ENCODE measurements at places on chromosomes 5 and 9.
A peak's percentile ranks its signal among the peaks of the same experiment; 100 is the strongest.

GRCh38 chr5:77628840-77629508 lies 9.5 kb downstream of the OTP start:
- no peak for DNase-seq

DNA sequence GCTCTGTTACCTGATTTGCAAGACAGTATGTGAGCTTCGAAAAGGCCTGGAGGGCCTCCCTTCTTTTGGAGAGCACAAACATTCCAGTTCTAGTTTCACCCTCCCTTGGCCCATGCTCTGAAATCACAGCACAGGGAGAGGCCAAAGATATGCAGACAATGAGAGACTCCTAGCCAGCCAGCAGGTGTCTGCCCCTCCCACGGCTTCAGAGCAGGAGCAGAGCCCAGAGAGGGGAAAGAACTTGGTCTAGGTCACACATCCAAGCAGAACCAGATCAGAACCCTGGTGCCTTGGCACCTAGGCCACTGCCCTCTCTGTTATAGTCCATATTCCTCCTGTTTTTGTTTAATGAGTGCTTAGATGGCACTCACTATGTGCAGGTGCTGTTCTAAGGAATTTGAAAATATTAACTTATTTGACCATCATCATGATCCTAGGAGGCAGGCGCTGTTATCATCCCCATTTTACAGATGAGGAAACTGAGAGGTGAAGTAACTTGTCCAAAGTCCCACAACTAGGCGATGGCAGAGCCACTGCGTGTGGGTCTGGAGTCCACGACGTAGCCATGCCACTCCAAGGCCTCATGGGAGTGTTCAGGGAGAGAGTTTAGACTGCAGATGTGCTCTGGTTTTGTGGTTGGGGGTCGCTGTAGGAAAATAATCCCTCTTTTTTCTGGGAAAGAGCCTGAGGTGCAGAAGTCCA lies 27.2 kb downstream of the TMOD1 start:
- DNase-seq: no peak

DNA sequence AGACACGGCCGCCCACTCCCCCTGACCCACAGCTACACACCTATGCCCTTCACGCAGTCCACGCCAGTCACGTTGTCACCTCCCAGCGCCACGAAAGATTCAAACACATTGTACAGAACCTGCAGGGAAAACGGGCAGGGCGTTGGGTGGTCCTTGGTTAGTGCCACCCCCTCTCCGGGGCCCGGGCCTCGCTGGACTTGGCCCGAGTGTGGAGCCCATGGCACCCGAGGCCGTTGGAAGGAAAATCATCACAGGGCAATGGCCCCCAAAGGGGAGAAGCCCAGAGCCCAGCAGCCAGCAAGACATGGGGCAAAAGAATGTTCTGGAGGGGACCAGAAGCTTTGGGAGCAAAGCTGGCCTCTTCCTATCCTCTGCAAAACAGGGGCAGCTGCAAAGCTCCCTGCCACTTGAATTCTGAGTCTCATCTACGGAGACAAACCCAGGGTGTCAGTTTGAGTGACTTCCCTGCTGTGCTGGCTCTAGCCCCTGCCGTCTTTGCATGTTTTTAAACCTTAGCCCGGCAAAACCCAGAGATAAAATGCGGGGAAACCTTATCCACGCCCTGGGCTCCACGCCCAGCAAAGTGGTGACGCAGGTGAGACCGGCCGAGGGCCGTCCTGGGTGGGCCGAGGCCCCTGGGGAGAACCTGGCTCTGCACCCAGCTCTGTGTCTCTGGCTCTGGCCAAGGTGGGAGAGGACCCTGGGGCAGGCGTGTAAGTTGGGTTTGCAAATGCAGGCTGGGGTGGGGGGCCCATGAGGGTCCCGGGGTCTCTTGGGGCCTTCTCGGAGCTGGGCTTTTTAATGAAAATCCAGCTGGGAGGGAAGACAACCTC lies 38.9 kb downstream of the SLC9A3 start:
- DNase-seq: no peak

DNA sequence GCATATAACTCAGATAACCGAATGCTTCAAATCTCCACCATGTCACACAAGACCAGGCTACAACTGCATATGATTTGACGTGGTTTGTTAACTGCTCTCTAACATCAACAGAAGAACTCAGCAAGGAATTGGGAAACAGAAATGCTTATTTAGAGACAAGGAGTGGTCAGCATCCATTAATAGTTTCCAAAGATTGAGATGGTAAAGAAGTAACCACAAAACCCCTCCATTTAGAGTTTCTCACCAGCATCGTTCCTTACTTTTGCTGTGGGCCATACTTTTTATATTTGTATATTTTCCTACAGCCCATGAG lies 25.2 kb downstream of the DPYSL3 start:
- no peak for DNase-seq

DNA sequence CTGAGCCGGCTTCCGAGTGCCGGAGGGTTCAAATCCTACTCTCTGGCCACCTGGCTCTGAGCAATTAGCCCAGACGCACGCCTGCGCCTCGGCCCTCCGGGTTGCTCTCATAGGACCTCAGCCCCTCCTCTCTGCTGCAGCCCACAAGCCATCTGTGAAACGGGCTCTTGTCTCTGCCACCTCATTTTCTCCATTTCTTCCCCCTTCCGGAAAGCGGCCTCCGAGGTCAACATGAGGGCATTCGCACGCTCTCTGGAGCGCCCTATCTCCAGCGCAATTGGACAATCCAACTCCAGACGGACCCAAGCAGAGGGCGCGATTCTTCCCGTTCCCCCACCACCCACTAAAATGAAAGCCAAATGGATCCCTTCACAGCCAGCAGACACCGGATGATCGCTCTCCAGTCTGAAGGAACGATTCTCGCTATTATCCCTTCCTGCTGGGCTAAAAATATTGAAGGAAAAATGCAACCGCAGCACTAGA lies 41.5 kb downstream of the VAV2 start:
- DNase-seq: no peak

- no peak for DNase-seq
Observed at GRCh38 chr9:134635351-134636148, 6.1 kb upstream of the COL5A1 start.

DNA sequence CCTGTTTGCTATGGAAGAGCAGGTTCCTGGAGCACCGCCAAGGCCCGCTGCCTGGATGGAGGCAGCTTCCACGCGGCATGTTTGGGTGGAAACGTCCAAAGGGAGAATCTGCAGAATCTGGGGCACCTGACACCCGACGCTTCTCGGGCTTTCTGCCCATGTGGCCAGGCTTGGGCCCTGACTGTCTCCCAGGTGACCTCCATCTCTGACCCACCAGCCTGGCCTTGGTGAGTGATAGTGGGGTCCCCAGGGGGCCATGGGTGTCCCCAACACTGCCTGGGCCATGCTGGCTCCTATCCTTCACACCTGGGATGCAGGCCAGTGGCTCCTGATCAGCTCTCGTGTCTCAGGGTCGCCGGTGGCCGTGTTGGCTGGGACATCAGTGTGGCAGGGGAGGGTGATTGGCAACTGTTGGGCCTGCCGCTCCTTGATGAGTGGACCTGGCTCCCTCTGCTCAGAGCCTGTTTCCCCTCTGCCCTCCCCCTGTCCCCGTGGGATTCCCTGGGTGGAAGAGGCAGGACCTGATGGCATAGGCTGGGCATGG lies 34.0 kb downstream of the GLT6D1 start:
- DNase-seq: no peak

GRCh38 chr5:166719991-166720390 lies 1571.5 kb upstream of the WWC1 start:
- no peak for DNase-seq

DNA sequence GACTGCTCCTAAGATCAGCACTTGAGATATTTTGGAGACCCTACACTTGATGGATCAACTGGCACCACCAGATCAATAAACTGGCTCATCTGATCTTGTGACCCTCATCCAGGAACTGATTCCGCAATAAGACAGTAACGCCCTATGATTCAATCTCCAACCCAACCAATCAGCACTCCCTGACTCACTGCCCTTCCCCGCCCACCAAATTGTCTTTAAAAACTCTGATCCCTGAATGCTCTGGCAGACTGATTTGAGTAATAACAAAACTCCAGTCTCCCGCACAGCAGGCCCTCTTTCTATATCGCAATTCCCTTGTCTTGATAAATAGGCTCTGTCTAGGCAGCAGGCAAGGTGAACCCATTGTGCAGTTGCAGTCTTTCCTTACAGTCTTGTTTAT lies 677.0 kb downstream of the LRRC70 start:
- peak; percentile 2 for DNase-seq

DNA sequence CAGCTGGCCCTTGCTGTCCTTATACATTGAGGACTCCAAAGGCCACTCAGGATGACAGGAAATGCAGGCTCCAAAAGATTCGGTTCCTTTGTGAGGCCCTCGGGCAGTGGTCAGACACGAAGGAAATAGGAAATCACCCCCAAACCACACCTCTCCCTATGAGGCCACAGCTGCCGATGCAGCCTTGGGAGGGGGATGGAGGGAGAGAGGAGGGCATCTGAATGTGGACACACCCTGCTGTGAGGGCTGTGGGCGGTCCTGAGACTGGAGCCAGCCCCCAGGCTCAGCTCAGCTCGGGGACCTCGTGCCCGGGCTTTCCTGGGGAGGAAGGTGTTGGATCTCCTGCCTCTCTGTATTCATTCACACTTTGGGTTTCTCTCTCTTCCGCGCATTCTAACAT lies 2.7 kb upstream of the CLPTM1L start:
- no peak for DNase-seq

- DNase-seq: no peak
Observed at GRCh38 chr5:35788724-35789123, 68.0 kb upstream of the IL7R start.

- DNase-seq: no peak
Observed at GRCh38 chr9:123662057-123662776, 267.7 kb downstream of the DENND1A start.

DNA sequence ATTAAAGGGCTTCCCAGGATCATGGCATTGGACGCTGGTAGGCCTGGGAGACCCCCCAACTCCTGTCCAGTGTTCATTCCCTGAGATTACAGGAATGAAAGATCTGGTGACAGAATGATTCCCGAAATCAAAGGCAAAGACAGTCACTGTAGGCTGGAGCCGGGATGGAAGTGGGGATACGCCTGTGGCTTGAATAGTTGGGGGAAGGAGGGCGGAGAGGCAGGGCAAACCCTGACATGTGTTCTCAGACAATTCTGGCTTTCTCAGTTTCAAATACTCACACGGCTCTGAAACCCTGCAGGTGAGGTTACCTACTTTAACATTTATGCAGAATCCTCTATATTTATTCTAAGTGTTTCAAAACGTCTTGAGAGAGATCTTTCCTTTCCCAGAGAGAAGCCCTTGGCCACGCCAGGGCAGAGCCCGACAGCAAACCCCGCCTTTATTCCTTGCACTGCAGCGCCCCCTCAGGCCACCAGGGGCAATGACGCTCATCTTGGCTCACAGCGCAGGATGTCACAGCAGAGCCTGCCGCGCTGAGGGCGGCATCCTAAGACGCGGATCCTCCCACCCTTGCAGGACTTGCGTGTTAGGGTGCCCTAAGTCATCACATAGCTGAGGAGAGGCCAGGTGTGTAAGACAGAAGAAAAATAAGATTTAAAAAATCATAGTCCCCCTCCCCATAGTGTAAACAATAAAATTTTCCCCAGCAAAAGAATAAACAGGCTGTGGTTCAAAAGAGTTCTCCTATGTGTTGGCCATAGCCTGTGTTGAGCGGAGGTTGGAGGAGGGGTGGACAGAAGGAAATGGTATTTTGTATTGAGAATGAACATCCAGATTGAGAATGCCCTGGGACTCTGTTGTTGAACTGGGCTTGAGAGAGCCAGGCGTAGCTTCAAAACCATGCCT lies 284.5 kb downstream of the NTRK2 start:
- peak; percentile 78 for DNase-seq

- DNase-seq: no peak
Observed at GRCh38 chr9:112125951-112126388, 49.1 kb downstream of the SUSD1 start.

Data from neuronal stem cell (in vitro differentiated cells).